ENCODE measurements at places on chromosomes 11 and 22. TPM values are rescaled to one million over a fixed set of nuclear protein-coding genes. Genes with fewer than 3 reads are reported as not detected.

The KDM4D gene
- 2.1 TPM for total RNA-seq

The NEFH gene
- total RNA-seq, result 3.5 TPM

The SLC35C1 gene
- total RNA-seq, result 5.6 TPM

The KCNC1 gene
- total RNA-seq, result not detected

The KCNK7 gene
- 0.35 TPM for total RNA-seq

The XBP1 gene
- 108 TPM for total RNA-seq

The MIOX gene
- total RNA-seq, result 0.31 TPM

The RAB38 gene
- total RNA-seq, result 0.69 TPM

The CASP5 gene
- total RNA-seq, result not detected

The OR52E8 gene
- not detected for total RNA-seq

The TP53I11 gene
- total RNA-seq, result 10.3 TPM

The NPAS4 gene
- not detected for total RNA-seq

The PRSS23 gene
- total RNA-seq, result 0.35 TPM

The APLNR gene
- not detected for total RNA-seq

The POU2AF1 gene
- total RNA-seq, result 0.48 TPM

The MICAL3 gene
- 25.8 TPM for total RNA-seq

The DGAT2 gene
- 3.4 TPM for total RNA-seq

The GPR83 gene
- total RNA-seq, result not detected

The SLC37A2 gene
- 0.67 TPM for total RNA-seq

The OR51B5 gene
- not detected for total RNA-seq

The DDIAS gene
- 18.0 TPM for total RNA-seq

The CYP2D6 gene
- total RNA-seq, result 0.89 TPM

The INSC gene
- total RNA-seq, result 1.0 TPM

The OR8A1 gene
- total RNA-seq, result not detected

The GNAZ gene
- 1.8 TPM for total RNA-seq

The PNPLA3 gene
- 0.77 TPM for total RNA-seq

The BDNF gene
- total RNA-seq, result not detected

The SAMM50 gene
- total RNA-seq, result 37.8 TPM

The THY1 gene
- total RNA-seq, result 0.17 TPM

Measured in activated naive CD4-positive, alpha-beta T cell treated with anti-CD3 and anti-CD28 coated beads for 36 hours (primary cell).